Stimulated activated CD4-positive, alpha-beta T cell treated with anti-CD3 and anti-CD28 coated beads, TNF-alpha, amount 100 ng/mL, for 1 hour (primary cell): ENCODE measurements at places on chromosomes 1 and 21.

DNA sequence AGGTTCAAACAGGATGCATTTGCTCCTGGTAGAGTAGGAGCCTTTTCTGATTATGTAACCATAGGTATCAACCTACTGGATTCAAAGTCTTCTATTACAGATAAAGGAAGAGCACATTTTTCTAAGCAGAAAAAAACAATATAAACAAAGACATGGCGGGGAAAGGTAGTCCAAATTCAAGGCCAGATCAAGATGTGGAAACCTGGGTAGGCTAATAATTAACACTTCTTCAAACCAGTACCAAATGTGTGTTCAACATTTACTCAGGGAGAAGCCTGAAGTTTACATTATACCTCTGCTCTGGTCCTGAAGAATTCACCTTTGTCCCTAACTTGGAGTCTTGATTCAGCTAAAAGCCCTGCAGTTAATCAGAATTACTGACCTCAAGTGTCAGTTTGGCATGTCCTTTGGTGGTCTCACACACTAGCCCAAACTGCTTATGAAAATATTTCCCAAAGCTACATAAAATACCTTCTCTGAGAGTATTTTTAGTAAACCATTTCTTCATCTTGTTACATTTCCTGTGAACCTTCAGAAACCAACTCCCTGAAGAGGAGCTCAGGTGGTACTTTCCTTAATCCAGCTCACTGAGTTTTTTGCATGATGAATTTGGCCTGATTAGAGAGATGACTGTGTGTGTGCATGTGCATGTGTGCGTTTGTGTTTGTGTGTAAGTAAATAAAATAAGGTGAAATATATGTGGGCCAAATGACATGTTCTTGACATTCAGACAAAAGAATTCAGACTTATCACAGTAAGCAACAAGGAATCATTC, 70.2 kb downstream of the TOR3A start:
- no peak for DNase-seq

- no peak for DNase-seq
Observed at GRCh38 chr1:42844592-42845140, 1.7 kb upstream of the ZNF691 start.

GRCh38 chr21:46284077-46284644, 1.2 kb downstream of the MCM3AP start:
- no peak for DNase-seq

- DNase-seq, result no peak
Observed at GRCh38 chr1:119898530-119898929, 2.2 kb upstream of the ADAM30 start.

DNA sequence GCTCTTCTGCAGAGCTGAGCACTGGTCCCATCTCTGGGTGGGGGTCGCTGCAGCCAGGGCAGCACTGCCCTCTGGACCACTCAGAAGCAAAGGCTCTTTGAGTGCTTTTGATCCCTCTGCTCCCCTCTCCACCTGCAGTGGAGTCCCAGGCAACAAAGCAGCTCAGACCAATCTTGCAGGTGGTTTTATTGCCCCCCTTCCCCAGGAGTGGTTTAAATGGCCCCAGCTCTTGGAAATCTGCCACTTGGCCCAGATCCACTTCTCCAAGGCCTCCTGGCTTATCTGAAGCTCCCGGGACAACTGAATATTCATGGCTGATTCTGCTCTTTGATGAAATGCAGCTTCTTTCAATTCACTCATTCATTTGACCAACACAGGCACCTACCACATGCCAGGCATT, 2.7 kb downstream of the STUM start:
- no peak for DNase-seq

DNA sequence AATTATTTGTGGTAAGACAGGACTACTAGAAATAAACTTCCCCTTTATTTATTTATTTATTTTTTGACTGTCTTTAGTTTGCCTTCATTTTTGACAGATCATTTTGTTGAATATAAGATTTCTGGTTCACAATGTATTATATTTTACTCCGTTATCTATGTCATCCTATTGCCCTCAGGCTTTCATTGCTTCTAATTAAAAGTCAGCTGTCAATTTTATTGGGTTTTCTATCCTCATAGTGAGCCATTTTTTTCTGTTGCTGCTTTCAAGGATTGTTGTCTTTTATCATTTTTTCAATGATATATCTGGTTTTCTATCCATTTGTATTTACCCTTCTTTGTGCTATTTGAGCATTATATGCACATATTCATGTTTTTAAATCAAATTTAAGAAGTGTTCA, 866.2 kb downstream of the LRRIQ3 start:
- DNase-seq, result no peak

DNA sequence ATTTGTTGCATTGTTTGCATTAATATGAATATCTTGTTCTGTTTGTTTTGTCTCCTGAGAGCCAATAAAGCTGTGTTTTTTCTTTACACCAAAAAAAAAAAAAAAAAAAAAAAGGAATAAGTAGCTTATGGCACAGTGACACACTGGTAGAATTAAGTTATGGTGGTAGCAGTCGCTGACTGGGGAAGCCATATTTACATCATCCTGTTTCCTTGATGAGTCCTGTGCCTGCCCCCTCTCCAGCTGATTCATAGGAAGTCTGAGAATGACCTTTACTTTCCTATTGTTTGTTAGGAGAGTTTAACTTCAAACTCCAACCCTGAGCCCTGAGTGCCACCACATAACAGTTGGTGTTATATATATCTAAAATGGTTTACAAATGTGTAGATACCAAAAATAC, 62.2 kb downstream of the OBSCN start:
- no peak for DNase-seq
